ENCODE measurements at places on chromosomes 7 and 10. TPM values are rescaled to one million over a fixed set of nuclear protein-coding genes. Genes with fewer than 3 reads are reported as not detected.

DNA sequence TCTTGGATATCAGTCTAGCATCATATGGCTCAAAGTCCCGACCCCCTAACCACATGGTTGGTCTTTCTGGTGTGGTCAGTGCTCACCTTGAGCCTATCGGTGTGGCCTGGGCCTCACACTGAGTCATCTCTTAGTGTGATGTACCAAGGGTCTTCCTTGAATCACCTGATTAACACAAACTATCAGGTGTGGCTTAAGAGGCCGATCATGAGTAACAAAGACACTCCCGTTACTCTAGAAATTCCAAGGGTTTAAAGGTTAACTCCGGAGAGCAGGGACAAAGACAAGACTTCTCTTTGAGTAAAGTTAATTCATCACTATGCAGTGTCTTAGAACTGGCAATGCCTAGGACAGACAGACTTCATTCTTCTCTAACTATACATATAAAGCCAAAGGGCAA is 52.3 kb upstream of the ARMC3 start:
- no peaks in the 10 kb centered on the region for H3K36me3 ChIP-seq
- H3K4me1 ChIP-seq = no peaks in the 10 kb centered on the region
- H3K27me3 ChIP-seq = no peaks in the 10 kb centered on the region

- H3K27ac ChIP-seq = no peak overlapping the region
- H3K27me3 ChIP-seq = no peaks in the 10 kb centered on the region
- no peaks in the 10 kb centered on the region for H3K36me3 ChIP-seq
- no peaks in the 10 kb centered on the region for H3K4me1 ChIP-seq
Observed at GRCh38 chr10:117260084-117260483, 19.2 kb downstream of the SLC18A2 start.

- no peaks in the 10 kb centered on the region for H3K36me3 ChIP-seq
- H3K4me1 ChIP-seq = peaks cover 6% of the 10 kb centered on the region
- H3K4me3 ChIP-seq = peak overlapping the region; percentile 69
- peak overlapping the region; percentile 61 for H3K27ac ChIP-seq
- peak; percentile 94 for DNase-seq
- H3K27me3 ChIP-seq = peaks cover under 1% of the 10 kb centered on the region
Observed at GRCh38 chr10:33330543-33331378, 3.7 kb downstream of the NRP1 start.

GRCh38 chr10:88831709-88832108 is 19.9 kb downstream of the ANKRD22 start:
- H3K27me3 ChIP-seq = no peaks in the 10 kb centered on the region
- no peak overlapping the region for H3K27ac ChIP-seq
- no peaks in the 10 kb centered on the region for H3K36me3 ChIP-seq
- no peak for DNase-seq
- no peak overlapping the region for H3K4me3 ChIP-seq
- H3K4me1 ChIP-seq = no peaks in the 10 kb centered on the region

GRCh38 chr10:130015075-130015695 is 51.1 kb upstream of the EBF3 start:
- H3K36me3 ChIP-seq = no peaks in the 10 kb centered on the region
- H3K4me1 ChIP-seq = peaks cover 14% of the 10 kb centered on the region
- H3K27me3 ChIP-seq = no peaks in the 10 kb centered on the region
- no peak overlapping the region for H3K27ac ChIP-seq

The STYXL1 gene
- 22.7 TPM for total RNA-seq

The MBL2 gene
- not detected for total RNA-seq

Measured in spinal cord (tissue), 10 donors.